Left lung (tissue), 14 donors: ENCODE measurements at places on chromosomes 1 and 21.

GRCh38 chr1:246309247-246309884 lies 197.7 kb downstream of the SMYD3 start:
- no peaks in the 10 kb centered on the region for H3K4me1 ChIP-seq
- no peaks in the 10 kb centered on the region for H3K27me3 ChIP-seq
- DNase-seq = no peak
- H3K36me3 ChIP-seq = no peaks in the 10 kb centered on the region
- no peak overlapping the region for H3K4me3 ChIP-seq

- no peaks in the 10 kb centered on the region for H3K27me3 ChIP-seq
- no peaks in the 10 kb centered on the region for H3K36me3 ChIP-seq
- no peak for DNase-seq
- no peak overlapping the region for H3K27ac ChIP-seq
- H3K4me1 ChIP-seq = peaks cover 19% of the 10 kb centered on the region
- H3K4me3 ChIP-seq = no peak overlapping the region
Measured at GRCh38 chr1:85295006-85295431, 18.6 kb upstream of the BCL10 start.

DNA sequence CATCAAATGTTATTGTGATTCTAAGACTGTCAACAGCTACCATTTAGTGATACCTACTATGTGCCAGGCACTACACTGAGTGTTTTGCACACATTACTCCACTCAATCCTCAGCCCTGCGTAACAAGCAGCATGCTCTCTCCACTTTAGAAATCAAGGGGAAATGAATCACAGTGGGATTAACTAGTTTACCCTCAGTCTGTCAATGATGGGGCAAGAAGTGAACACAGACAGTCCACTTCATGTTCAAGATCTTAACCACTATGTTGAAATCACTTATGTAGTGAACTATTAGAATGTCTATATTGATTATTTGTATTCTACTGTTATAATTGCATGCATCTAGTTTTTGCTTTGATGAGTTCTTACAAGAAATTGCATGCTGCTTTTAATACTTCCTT lies 165.3 kb downstream of the LTN1 start:
- no peak for DNase-seq
- no peak overlapping the region for H3K4me3 ChIP-seq
- no peaks in the 10 kb centered on the region for H3K36me3 ChIP-seq
- H3K27me3 ChIP-seq = no peaks in the 10 kb centered on the region
- no peak overlapping the region for H3K27ac ChIP-seq
- H3K4me1 ChIP-seq = peaks cover 4% of the 10 kb centered on the region

- no peak overlapping the region for H3K4me3 ChIP-seq
- H3K27me3 ChIP-seq = no peaks in the 10 kb centered on the region
- peak; percentile 65 for DNase-seq
- H3K27ac ChIP-seq = no peak overlapping the region
- no peaks in the 10 kb centered on the region for H3K4me1 ChIP-seq
Measured at GRCh38 chr21:44480200-44481053, 25.1 kb downstream of the LRRC3 start.

DNA sequence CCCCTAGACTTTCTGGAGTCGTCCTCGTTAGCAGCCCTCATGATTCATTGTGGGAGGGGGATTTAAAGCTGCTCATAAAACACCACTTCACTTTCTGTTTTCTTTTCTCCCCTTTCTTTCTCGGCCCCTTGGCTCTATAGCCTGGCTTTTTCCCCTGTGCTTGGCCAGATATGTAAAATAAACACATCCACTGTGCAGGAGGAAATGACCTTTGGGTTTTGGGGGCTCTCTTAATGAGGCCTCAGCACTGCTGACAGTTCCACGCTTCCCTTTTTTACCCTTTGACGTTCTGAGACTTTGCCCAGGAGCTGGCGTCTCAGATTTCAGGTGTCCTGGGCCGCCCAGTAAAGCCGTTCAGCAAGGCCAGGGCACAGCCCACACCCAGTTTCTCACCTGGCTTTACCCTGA lies 65.7 kb downstream of the RUNX3 start:
- H3K27ac ChIP-seq = no peak overlapping the region
- H3K4me1 ChIP-seq = peaks cover 5% of the 10 kb centered on the region
- no peak overlapping the region for H3K4me3 ChIP-seq

GRCh38 chr1:168907053-168907452 lies 178.0 kb upstream of the DPT start:
- no peaks in the 10 kb centered on the region for H3K36me3 ChIP-seq
- peak overlapping the region; percentile 23 for H3K27ac ChIP-seq
- no peak for DNase-seq
- H3K4me3 ChIP-seq = no peak overlapping the region

GRCh38 chr1:218347723-218348627 lies 2.8 kb downstream of the TGFB2 start:
- no peaks in the 10 kb centered on the region for H3K36me3 ChIP-seq
- H3K27me3 ChIP-seq = no peaks in the 10 kb centered on the region
- DNase-seq = no peak
- H3K4me3 ChIP-seq = peak overlapping the region; percentile 54
- peak overlapping the region; percentile 73 for H3K27ac ChIP-seq

- no peak overlapping the region for H3K4me3 ChIP-seq
- DNase-seq = no peak
- H3K36me3 ChIP-seq = no peaks in the 10 kb centered on the region
- H3K4me1 ChIP-seq = no peaks in the 10 kb centered on the region
- no peaks in the 10 kb centered on the region for H3K27me3 ChIP-seq
- no peak overlapping the region for H3K27ac ChIP-seq
Measured at GRCh38 chr1:106836708-106837107, 219.8 kb upstream of the PRMT6 start.

DNA sequence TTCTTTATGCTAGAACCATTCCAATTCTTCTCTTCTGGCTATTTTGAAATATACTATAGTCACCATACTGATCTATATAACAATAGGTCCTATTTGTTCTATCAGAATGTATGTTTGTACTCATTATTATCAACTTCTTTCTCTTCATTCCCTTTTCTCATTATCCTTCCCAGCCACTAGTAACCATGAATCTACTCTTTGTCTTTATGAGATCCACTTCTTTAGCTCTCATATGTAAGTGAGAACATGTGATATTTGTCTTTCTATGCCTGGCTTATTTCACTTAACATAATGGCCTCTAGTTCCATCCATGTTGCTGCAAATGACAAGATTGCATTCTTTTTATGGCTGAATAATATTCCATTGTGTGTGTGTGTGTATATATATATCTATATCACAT lies 31.7 kb upstream of the RC3H1 start:
- no peaks in the 10 kb centered on the region for H3K27me3 ChIP-seq
- no peak for DNase-seq
- no peaks in the 10 kb centered on the region for H3K4me1 ChIP-seq
- H3K4me3 ChIP-seq = no peak overlapping the region
- no peaks in the 10 kb centered on the region for H3K36me3 ChIP-seq

DNA sequence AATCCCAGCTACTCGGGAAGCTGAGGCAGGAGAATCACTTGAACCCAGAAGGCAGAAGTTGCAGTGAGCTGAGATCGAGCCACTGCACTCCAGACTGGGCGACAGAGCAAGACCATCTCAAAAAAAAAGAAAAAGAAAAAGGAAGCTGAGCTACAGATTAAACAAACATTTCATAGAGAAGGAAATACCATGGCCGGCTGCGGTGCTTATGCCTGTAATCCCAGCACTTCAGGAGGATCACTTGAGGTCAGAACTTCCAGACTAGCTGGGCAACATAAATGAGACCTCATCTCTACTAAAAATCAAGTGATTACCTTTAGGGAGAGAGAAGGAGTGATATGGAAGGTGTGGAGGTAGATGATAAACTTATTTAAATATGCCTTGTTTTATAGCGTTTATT lies 14.0 kb upstream of the CFAP126 start:
- peaks cover 21% of the 10 kb centered on the region for H3K4me1 ChIP-seq
- H3K36me3 ChIP-seq = no peaks in the 10 kb centered on the region
- H3K27me3 ChIP-seq = no peaks in the 10 kb centered on the region

- H3K4me3 ChIP-seq = no peak overlapping the region
- no peaks in the 10 kb centered on the region for H3K27me3 ChIP-seq
- DNase-seq = no peak
- H3K36me3 ChIP-seq = no peaks in the 10 kb centered on the region
- no peaks in the 10 kb centered on the region for H3K4me1 ChIP-seq
Measured at GRCh38 chr1:56940039-56940438, 25.8 kb downstream of the C8B start.

DNA sequence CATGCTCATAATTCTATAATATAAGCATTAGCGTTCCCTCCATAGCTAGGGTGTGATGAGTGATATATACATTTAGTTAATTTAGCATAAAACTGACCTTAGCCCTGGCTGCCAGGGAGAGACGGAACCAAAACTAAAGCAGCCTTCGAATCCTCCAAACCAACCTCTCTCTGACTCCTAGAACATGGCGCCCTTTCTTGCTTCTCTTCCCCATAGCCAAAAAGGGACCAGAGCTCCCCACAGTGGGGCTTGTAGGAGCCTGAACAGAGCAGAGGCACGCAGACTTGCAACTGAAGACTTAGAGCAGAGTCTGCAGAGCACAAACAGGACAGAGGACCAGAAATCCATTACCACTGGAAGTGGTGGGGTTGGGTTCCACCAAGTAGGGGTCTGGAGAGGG lies 17.7 kb downstream of the IRF2BP2 start:
- H3K36me3 ChIP-seq = no peaks in the 10 kb centered on the region
- DNase-seq = no peak
- H3K4me1 ChIP-seq = no peaks in the 10 kb centered on the region
- H3K27ac ChIP-seq = no peak overlapping the region
- H3K27me3 ChIP-seq = no peaks in the 10 kb centered on the region

DNA sequence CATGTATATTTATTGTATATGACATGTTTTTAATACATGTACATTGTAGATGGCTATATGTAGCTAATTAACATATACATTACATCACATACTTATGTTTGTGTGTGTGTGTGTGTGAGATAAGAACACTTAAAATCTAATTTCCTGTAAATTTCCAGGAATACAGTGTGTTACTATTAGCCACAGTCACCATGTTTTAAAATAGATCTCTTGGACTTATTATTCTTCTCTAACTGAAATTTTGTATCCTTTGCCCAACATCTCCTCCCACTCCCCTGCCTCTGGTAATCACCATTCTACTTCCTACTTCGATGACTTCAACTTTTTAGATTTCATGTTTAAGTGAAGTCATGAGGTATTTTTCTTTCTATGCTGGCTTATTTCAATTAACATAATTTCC lies 64.8 kb downstream of the FCRL5 start:
- H3K4me1 ChIP-seq = no peaks in the 10 kb centered on the region
- no peaks in the 10 kb centered on the region for H3K36me3 ChIP-seq
- no peaks in the 10 kb centered on the region for H3K27me3 ChIP-seq
- no peak for DNase-seq
- H3K4me3 ChIP-seq = no peak overlapping the region

DNA sequence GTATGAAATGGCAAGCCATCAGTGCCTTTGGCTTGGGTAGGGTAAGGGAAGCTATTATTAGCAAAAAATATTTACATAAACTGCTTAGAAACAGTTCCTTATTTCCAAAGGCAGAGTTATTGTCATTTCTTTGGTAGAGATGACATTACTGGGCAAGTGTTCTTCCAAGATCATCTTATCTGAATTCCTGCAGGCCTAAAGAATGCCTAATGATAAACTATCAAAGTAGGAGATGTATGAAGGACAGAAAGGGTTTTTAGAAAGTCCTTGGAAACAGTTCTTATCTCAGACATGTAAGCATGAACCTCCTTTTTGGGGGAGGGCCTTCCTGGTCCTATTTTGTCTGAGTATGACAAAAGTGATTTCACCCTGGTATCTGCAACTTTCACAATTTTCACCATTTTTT lies 5.1 kb upstream of the FRRS1 start:
- H3K36me3 ChIP-seq = no peaks in the 10 kb centered on the region
- H3K27ac ChIP-seq = no peak overlapping the region
- no peak for DNase-seq
- no peak overlapping the region for H3K4me3 ChIP-seq

GRCh38 chr21:26179501-26179900 lies 8.9 kb upstream of the APP start:
- no peak overlapping the region for H3K4me3 ChIP-seq
- no peak for DNase-seq
- no peaks in the 10 kb centered on the region for H3K27me3 ChIP-seq
- no peak overlapping the region for H3K27ac ChIP-seq

DNA sequence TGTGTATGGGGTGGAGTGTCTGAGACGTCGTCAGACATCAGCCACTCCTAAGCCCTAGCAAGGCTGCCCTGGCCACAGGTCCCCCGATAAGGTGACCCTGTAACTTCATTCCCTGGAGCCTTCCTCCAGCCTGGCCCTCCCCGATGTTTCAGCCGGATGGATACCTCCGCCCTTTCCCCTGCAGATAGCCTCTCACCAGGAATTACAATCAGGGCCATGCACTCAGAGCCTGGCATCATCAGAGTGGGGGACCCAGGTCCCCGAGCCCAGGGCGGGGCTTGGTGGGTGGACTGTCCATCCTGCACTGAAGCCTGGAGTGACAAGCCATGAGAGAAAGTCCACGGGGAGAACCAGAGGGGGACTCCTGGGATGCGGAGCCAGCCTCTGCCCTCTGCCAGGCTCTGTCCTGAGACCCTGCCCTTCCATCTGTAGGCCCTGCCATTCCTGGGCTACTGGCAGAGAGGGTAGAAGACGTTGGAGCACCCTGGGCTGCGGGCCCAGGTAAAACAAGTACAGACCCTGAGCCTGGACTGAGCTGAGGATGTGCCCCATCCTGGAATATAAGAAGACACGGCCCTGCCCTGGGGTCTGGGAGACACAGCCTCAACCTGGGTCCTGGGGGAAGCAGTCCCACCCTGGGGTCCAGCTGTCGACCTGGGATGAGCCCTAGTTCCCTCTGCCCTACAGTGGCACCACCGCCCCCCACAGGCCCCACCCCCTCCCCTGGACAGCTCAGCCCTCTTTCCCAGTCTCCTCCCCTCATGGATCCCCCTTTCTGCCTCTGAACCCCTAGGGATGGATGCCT lies 16.8 kb upstream of the ARF1 start:
- H3K27ac ChIP-seq = no peak overlapping the region
- peaks cover 3% of the 10 kb centered on the region for H3K4me1 ChIP-seq
- H3K27me3 ChIP-seq = peaks cover 7% of the 10 kb centered on the region
- no peak for DNase-seq
- no peaks in the 10 kb centered on the region for H3K36me3 ChIP-seq

DNA sequence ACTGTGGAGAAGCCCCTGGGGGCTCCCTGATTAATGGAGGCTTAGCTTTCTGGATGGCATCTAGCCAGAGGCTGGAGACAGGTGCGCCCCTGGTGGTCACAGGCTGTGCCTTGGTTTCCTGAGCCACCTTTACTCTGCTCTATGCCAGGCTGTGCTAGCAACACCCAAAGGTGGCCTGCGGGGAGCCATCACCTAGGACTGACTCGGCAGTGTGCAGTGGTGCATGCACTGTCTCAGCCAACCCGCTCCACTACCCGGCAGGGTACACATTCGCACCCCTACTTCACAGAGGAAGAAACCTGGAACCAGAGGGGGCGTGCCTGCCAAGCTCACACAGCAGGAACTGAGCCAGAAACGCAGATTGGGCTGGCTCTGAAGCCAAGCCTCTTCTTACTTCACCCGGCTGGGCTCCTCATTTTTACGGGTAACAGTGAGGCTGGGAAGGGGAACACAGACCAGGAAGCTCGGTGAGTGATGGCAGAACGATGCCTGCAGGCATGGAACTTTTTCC lies 24.8 kb downstream of the PCSK9 start:
- H3K4me1 ChIP-seq = no peaks in the 10 kb centered on the region
- peaks cover 64% of the 10 kb centered on the region for H3K36me3 ChIP-seq
- H3K4me3 ChIP-seq = no peak overlapping the region
- no peak overlapping the region for H3K27ac ChIP-seq
